Lung microvascular endothelial cell (primary cell): ENCODE measurements at places on chromosomes 2 and 18. TPM values are rescaled to one million over a fixed set of nuclear protein-coding genes. Genes with fewer than 3 reads are reported as not detected.

PFN4 gene
- total RNA-seq = under 0.01 and 0.20 TPM in 2 replicates

CDKL4 gene
- 0.44 and 0.79 TPM in 2 replicates for total RNA-seq

IL1F10 gene
- total RNA-seq = not detected in 2 replicates

ALPI gene
- total RNA-seq = not detected in 2 replicates

VAMP5 gene
- 85.9 and 135 TPM in 2 replicates for total RNA-seq

ATIC gene
- total RNA-seq = 12.6 and 16.3 TPM in 2 replicates

DSG4 gene
- not detected in 2 replicates for total RNA-seq

TUBA3D gene
- total RNA-seq = not detected in 2 replicates

STON1 gene
- total RNA-seq = 1.2 and 2.0 TPM in 2 replicates
